ENCODE measurements at places on chromosomes 6 and 20.
A peak's percentile ranks its signal among the peaks of the same experiment; 100 is the strongest.

- DNase-seq: no peak
Observed at GRCh38 chr6:93779086-93779841, 359.9 kb upstream of the EPHA7 start.

GRCh38 chr6:129238991-129239390 lies 356.1 kb downstream of the LAMA2 start:
- no peak for DNase-seq

DNA sequence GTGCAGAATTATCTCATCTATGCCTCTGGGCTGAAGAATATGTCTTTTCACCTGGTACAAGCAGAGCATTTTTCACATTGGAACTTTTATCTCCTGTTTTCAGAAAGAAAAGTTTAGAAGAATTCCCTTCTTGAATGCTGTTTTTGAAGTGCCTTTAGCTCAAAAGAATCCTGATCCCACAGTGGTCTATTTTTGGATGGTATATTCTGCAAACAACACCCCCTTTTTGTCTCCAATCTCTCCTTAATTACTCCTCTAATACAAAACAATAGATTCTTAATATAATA lies 57.7 kb upstream of the HFE start:
- no peak for DNase-seq

- no peak for DNase-seq
Observed at GRCh38 chr6:90849686-90850085, 262.8 kb upstream of the MAP3K7 start.

- DNase-seq: no peak
Observed at GRCh38 chr20:38157635-38158495, 7.2 kb downstream of the TGM2 start.

DNA sequence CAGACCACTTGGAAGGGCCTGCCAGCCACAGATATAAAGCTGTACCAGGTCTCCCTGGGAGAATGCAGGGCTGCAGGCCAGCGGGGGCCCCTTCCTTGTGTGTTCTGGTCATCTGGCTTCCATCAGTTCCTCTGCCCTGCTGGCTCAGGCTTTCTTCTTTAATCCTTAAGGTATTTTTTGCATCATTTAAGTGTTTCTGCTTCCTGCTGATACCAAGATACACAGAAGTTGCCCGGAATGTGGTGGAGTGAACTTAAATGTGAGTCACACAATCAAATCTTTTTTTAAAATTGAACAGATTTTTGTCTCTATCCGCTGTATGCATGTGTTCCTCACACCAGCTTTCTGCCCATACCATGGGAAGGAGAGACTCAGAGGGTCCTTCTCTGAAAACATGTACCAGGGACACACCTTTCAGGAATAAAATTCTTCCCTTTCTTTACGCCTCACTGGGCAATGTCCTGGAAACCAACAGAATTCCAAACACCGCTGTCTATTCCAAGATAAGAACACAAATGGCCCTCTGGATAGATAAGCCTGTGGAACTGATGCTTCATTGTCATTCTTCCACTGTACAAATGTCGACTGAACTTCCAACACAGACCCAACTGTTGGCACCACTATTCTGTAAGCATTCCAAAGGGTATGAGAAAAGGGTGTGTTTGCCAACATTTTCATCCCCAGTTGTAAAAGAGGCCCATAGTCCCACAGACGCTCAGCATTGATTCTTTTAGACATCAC lies 206.2 kb upstream of the MYLIP start:
- DNase-seq: no peak

GRCh38 chr6:170162775-170163404 lies 128.0 kb downstream of the DLL1 start:
- peak; percentile 86 for DNase-seq

DNA sequence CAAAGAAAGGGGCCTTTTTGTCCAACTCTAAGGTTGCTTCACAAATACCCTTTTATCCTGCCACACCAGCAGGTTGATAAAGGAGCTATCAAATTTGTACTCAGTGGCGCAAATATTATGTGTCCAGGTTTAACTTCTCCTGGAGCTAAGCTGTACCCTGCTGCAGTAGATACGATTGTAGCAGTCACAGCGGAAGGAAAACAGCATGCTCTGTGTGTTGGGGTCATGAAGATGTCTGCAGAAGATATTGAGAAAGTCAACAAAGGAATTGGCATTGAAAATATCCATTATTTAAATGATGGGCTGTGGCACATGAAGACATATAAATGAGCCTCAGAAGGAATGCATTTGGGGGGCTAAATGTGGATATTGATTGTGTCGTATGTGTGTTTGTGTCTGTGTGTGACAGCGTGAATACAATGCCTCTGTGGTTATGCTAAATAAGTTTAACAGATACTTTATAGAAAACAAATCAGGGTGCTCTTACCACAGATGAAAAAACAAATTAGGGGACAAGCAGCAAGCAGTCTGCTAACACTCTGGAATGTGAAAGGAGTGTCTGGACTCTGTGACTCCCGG lies 33.6 kb downstream of the HM13 start:
- no peak for DNase-seq

DNA sequence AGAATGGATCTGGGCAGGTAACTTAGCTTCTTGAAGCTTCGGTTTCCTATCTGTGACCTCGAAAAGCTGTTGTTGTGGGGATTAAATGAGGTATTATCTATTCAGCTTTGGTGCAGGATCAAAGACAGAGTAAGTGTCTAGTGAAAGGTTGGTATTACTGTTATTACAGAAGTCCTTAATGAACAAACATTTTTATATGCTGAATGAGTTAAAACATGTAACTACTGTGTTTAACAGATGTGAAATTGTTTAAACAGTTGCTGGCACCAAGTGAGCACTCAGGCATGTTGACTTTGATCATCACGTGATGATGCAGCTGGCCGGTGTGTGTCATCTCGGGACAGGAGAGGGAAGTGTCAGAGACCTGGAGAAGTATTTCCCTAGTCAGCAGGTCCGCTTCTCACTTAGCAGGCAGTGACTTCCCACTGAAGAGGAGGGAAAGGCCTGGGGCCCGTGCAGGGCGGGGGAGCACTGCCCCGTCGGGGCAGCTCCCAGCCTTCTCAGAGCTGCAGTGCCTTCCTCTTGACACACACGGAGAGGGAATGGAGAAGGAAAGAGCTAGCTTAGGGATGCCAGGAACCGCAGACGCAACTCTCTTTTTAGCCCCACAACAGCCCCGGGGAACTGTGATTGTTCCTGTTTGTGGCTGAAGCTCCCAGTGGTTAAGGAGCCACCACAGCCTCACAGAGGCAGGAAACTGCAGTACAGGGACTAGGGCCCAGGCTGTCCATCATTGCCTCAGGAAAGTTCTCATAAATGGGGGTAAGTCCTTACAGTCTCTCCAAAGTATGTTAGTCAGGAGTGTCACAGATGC lies 18.0 kb downstream of the TUBB2A start:
- DNase-seq: peak; percentile 95

DNA sequence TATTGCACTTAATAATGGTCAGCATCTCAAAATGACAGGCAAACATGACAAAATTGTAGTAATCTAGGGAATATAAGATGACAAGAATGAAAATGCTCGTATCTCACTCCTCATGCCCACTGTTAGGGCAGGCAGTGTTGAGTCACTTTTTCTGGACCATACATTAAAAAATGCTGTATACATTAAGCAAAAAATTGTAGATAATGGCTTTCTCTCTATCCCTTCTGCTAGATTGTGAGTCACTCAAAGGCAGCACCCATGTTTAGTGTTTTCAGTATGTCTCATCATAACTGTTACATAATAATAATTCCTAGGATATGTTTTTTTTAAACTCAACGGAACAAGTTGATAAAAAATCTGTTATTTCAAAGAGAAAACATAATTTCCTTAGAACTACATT lies 199.3 kb downstream of the TENT5A start:
- DNase-seq: no peak

- no peak for DNase-seq
Observed at GRCh38 chr6:123838505-123839234, 35.0 kb downstream of the NKAIN2 start.

DNA sequence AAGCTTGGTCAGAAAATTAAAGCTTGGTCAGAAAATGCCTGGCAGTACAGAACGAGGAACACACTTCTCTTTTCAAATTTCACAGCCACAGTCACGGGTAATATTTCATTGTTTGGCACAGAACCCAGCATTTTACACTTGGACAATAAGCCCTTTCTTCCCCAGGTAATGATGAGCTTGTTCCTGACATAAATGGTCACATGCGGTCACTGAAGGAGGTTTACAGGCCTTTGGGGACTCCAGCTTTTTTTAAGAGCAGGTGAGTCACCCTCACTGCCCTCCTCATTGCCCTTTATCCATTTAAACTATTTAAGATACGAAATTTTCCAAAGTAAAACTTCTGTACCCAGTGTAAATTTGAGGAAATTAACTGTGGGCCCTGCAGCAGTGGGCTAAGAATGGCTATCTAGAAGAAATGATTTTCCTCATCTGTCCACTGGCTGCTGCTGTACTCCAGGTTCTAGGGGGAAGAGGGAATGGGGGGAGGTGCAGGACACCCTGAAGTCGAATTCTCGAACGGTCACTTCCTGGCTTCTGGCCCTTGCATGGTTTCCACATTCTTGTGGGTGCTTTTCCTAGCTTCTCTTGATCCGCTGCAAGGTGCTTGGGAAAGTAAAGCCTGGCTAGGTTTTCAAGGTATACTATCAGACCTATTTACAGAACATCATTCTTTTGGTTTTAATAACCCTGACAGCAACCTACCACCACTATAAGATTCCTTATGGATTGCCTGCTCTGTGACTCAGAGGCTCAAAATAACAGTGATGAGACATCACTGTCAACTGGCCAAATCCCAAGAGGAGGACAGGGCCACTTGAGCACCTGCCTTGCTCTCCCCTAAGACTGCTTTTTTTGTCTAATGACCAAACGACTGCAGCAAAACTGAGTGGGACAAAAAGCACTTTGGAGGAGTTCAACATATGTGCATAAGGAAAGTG lies 75.8 kb downstream of the PREP start:
- no peak for DNase-seq

DNA sequence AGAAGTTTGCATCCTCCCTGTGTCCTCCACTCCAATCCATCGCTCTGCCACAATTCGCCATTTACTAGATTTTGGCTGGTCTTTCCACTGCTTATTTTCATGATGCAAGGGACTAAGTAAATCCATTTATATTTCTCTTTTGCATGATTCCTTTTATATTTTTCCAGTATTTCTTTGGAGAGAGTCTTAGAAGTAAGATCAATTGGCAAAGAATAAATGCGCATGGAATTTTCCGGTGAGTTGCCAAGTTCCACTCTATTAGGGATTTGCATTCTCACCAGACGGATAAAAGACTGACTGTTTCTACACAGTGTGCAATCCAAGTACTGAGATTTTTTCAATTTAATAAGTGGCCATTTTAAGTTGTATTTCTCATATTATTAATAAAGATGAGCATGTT lies 91.7 kb upstream of the PHACTR3 start:
- DNase-seq: no peak

GRCh38 chr20:1890469-1891262 lies 4.5 kb upstream of the SIRPA start:
- no peak for DNase-seq

GRCh38 chr6:2885967-2886735 lies 17.0 kb downstream of the SERPINB9 start:
- no peak for DNase-seq

DNA sequence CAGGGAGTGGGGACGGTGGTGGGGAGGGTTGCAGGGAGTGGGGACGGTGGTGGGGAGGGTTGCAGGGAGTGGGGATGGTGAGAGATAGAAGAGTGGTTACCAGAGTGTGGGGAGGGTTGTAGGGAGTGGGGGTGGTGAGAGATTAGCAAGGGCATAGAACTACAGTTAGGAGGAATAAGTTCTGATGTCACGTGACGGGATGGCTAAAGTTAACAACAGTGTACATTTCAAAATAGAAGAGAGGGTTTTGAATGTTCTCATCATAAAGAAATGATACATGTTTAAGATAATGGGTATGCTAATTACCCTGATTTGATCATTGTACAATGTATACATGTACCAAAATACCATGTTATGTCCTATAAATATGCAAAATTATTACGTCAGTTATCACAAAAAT lies 57.6 kb upstream of the FRMD1 start:
- DNase-seq: no peak

DNA sequence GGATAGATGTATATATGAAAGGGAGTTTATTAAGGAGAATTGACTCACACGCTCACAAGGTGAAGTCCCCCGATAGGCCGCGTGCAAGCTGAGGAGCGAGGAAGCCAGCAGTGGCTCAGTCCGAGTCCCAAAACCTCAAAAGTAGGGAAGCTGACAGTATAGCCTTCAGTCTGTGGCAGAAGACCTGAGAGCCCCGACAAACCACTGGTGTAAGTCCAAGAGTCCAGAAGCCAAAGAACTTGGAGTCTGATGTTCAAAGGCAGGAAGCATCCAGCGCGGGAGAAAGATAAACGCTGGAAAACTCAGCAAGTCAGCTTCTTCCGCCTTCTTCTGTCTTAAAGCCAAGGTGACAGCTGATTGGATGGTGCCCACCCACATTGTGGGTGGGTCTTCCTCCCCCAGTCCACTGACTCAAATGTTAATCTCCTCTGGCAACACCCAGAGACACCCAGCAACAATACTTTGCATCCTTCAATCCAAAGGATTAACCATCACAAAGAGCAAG lies 102.6 kb upstream of the GJE1 start:
- no peak for DNase-seq

- no peak for DNase-seq
Observed at GRCh38 chr20:12502443-12502842, 506.3 kb upstream of the SPTLC3 start.

GRCh38 chr20:36167902-36168503 lies 13.5 kb downstream of the EPB41L1 start:
- DNase-seq: no peak

DNA sequence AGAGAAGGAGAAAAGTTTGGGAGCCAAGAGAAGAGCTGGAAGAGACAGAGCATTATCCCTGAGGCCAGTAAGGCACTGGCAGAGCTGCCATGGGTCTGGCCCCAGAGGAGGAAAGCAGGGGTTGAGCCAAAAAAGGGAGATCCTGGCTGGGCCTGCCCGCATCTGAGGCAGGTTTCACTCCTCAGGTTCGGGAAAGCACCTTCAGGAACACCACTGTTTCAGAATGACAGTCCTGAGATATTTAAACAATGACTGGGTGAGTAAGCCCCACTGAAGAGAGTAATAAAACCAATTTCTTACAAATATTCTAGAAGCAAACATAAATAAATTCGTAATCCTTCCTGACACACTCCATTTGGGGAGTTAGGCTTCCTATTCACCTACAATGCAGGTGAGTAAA lies 152.2 kb downstream of the BACH2 start:
- DNase-seq: no peak

- DNase-seq: peak; percentile 52
Observed at GRCh38 chr6:11538819-11539468, 1.4 kb downstream of the TMEM170B start.

GRCh38 chr6:43776799-43777776 lies 7.1 kb downstream of the VEGFA start:
- DNase-seq: no peak

- DNase-seq: no peak
Observed at GRCh38 chr6:53869964-53870363, 75.2 kb downstream of the LRRC1 start.

GRCh38 chr20:59518881-59519706 lies 85.2 kb upstream of the PHACTR3 start:
- DNase-seq: peak; percentile 78
